Umbilical cord (tissue), 2 donors: ENCODE measurements at places on chromosomes 3 and 15.

GRCh38 chr3:107260207-107260606, 117.0 kb upstream of the CCDC54 start:
- no peak for DNase-seq

GRCh38 chr3:58606693-58607092, 29.5 kb upstream of the FAM107A start:
- DNase-seq, result no peak

DNA sequence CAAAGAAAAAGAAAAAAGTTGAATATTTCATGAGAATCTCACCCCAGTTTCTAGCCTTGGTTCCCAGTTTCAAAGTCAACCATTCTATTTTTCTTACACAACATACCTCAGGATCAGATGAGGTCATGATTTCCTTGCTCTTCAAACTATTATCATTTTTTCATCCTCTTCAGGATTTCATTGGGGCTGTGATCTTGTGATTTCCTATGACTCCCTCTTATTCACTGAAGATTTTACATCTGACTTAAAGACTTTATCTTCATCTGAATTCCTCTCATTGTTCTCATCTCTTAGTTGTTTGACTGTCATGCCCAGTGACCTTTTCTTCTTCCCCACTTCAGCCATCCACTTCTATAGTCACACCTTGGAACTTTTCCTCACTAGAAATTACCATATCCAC, 3.1 kb upstream of the C3orf33 start:
- no peak for DNase-seq

GRCh38 chr3:167657684-167658225, 4.0 kb upstream of the WDR49 start:
- DNase-seq, result no peak

DNA sequence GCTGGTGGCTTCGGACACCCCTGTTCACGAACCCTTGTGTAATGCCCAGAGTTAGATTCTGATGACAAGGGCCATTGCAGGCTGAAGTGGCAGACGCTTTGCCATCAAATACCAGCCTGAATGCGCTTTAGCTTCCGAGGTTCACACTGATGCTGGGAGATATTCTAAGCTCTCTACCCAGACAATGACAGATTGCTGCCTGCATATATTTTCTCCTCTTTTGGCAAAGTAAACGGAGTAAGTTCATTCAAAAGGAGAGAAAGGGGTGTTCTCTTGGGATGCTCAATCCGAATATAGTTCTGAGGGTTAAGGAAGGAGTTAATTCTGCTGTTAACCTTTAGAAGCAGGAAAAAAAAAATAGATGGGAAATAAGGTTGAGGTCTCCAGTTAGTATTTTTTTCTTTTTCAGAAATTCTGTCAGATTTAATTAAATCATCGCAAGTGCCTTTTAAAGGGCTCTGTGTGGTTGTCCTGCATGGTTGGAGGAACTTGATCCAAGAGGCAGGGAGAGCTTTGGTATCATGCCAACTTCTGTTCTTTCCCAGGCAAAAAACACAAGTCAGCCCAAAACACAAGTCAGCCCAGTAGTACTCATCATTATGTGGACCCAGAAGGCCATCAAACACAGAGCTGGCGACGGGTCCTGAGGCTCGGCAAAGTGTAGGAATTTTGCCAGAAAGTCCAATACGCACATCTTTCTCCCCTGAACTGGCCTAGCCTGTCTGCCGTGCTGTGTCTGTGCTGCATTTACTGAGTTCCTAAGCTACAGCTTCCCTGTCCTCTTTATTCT, 70.9 kb upstream of the ST8SIA2 start:
- peak; percentile 10 for DNase-seq

DNA sequence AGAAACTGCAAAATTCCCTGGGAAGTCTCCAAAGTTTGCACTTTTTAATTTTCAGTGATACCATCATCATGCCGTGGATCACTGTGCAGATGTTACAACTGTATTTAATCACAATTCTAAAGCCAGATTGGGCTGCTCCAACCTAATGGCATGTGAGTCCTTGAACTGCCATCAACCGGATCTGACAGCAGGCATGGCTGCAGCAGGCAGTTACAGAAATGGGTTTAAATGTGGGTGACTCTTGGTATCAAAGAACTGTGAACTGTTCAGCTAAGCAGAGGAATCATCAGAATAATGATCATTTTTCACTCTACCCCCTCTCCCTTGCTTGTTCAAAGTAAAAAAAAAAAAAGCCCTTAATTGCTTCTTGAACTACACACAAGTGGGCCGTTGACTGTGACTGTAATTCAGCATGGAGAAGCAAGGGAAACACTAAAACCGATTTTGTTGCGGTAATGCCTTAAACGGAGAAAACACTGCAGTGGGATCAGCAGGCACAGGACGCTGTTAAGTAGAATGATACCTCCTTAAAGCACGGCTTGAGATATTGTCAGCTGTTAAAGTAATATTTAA, 152.4 kb downstream of the RORA start:
- DNase-seq, result no peak

GRCh38 chr3:50971487-50971924, 296.8 kb downstream of the DOCK3 start:
- peak; percentile 55 for DNase-seq

GRCh38 chr3:138196023-138196422, 8.9 kb downstream of the ARMC8 start:
- DNase-seq, result no peak

DNA sequence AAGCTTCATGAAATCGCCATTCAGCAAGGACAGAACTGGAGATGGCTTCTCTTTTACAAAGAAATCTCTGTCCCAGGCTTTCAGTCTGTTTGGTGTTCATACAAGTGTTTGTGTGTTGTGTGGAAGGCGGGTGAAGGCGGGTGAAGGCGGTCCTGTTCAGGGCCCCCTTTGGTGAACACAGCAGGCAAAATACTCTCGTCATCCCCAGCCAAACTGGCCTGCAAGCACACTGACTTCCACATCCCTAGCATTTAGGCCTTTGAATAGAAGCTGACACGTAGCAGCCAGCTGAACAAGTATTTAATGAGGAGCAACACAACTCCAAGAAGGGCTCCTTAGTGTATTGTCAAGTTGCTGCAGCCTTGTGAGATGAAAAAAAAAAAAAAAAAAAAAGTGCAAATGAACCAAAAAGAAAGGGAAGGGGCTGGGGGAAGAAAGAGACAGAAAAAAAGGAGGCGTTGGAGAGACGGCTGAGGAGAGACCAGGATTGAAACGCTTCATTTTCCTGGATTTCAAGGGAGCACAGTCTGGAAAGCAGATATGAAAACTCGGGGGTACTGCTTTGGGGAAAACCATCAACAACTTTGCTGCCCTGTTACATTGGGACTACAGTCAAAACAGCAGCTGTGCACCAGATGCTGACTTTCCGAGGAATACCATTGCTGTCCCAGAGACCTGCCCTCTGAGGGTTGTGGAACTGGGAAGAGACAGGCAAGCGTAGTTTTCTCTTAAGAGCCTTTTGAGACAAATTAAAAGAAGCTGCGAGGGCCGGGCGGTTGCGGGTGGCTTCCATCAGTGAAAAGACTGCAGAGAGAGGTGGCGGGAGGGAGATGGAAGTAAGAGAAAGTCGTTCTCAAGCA, 74.6 kb downstream of the TGFBR2 start:
- peak; percentile 85 for DNase-seq

DNA sequence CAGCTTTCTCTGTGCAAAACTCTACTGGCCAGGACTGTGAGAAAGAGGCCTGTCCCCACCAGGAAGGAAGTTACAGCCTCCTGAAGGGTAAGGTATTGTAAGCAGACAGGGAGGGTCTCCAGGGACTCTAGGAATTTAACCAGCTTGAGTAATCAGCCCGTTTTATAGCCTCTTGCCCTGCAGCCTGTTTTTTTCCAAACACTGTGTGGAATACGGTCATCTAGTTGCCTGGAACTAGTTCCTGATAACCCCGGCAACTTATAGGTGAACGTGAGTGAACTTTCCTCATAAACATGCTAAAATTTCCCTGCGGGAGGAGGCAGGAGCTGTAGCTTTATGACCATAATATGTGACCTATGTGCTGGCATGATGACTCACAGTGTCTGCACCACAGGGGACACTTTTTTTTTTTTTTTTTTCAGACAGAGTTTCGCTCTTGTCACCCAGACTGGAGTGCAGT, 60.1 kb upstream of the DAZL start:
- no peak for DNase-seq

- peak; percentile 84 for DNase-seq
These were observed at the start of gene ACAD11 for GRCh38 chr3:132659365-132660051. ACAD11 (minus strand) TSS chr3:132659809; CDS start chr3:132659751, 58 bp downstream.

- no peak for DNase-seq
These were observed 12.2 kb downstream of the ALG1L2 start for GRCh38 chr3:130093741-130094391.

DNA sequence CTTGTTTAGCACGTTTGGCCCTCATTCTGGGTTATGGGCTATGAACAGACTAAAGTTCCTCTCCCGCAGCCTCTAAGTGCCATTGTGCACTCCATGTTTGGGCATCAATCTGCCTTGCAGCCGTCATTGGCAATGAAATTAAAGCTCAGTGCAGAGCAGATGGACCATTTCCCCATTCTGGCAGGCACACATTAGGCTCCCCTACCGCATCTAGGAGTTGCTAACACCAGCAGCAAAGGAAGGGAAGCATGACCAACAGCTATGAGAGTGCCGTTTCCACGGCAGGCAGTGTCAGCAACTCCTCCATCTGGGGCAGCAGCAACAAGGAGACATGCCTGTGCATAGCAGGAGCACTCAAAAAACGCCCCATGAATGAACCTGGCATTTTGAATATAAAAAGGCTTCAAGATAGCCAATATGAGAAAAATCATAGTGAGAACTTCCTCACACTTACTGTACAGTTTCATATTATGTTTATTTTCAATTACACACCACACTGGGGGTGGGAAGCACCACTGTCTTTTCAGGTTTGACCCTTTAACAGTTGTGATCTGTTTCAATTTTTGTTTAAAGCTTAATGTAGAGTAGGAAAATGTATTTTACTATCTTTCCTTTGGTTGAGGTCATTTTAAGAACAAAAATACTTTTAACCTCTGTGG, 218.7 kb downstream of the KCNMB2 start:
- DNase-seq, result no peak

DNA sequence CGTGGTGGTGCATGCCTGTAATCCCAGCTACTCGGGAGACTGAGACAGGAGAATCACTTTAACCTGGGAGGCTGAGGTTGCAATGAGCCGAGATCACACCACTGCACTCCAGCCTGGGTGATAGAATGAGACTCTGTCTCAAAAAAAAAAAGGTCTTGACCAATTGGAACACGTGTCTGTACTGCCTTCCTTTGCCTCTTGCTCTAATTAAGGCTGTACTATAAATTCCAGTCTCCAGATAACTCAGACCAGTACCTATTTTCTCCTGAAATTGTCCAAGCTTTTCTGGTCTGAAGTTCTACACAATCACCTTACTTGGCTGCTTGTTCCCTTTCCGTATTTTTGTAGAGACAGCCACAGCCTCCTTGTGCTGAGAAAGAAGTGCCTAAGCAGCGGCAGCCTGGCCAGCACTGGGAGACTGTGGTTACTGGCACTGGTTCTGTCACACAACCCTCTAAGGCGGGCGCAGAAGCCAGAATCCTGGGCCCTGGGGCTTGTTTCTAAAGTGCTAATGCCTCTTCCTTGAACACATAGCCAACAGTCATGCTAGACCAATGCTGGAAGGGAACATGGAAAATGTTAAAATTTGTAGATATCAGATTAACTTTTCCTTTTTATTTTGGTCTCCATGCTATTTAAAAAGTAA, 6.2 kb upstream of the CEP70 start:
- no peak for DNase-seq

- DNase-seq, result no peak
These were observed 19.7 kb upstream of the STIMATE start for GRCh38 chr3:52917044-52917443.

- DNase-seq, result peak; percentile 81
These were observed 856 bp downstream of the TMEM40 start for GRCh38 chr3:12758025-12758781.

- DNase-seq, result peak; percentile 59
These were observed 753.5 kb downstream of the NAALADL2 start for GRCh38 chr3:175612487-175613196.

DNA sequence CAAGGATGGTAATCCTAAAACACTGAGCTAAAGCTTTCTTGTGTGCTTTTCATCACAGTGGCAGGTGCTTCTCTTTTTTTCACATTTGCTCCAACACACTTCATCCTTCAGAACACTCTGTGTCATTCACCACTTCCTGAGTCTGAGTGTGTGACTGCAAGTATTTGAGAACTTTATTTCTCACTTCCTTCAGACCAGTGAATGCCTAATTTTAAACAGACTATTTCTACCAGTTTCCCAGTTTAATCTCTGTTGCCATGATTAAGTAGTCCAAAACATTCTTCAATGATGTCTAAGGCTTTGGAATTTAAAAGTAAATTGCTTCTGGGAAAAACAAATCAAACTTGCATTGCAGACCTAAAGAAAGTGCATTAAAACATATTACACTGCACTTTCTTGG, 541.2 kb downstream of the RBMS3 start:
- DNase-seq, result no peak

GRCh38 chr3:153443961-153444360, 281.9 kb downstream of the RAP2B start:
- no peak for DNase-seq

- no peak for DNase-seq
These were observed 47.3 kb downstream of the ITGB5 start for GRCh38 chr3:124839896-124840295.

DNA sequence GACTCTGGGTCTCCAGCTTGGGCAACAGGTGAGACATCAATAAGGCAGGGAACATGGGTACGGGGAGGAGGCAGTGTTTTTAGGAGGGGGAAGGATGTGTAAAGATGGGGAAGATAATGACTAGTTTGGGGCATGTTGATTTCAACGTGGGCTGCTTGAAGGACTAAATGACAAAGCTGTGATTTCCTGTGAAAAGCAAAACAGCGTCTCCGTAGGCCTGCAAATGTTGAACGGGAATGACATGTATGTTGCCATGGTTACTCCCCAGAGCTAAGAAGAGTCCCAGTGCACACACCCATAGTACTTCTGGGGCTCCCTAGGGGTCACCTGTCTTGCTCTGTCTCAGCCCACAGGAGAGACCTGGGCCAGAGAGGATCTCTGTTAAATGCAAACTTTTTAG, 71.3 kb upstream of the ETV5 start:
- DNase-seq, result no peak

DNA sequence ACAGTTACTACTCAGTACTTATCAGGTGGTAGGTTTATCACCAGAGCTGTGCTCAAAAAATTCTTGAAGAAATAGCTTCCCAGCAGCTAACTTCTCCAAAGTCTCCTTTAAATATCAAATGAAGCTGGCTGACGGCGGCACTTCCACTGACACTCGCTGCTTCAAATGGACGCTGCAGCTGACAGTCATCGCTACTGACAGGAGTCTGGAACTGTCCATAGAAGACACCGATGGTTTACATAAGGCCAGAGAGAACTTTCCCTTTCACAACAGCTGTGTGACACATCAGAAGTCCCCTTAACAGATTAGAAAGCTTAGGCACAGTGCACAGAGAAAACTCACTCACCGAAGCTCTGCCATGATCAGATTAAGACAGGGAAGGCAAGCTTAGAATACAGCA, 270.2 kb downstream of the SHOX2 start:
- no peak for DNase-seq

GRCh38 chr15:41872166-41872747, 21.6 kb downstream of the SPTBN5 start:
- DNase-seq, result no peak

GRCh38 chr15:60122691-60123090, 118.6 kb downstream of the FOXB1 start:
- DNase-seq, result no peak

GRCh38 chr15:62945760-62946159, 96.8 kb upstream of the TPM1 start:
- DNase-seq, result peak; percentile 65
